ENCODE measurements at places on chromosomes 7 and 10. TPM values are rescaled to one million over a fixed set of nuclear protein-coding genes. Genes with fewer than 3 reads are reported as not detected.

GRCh38 chr7:6392712-6393666, 54.8 kb downstream of the DAGLB start:
- H3K36me3 ChIP-seq, result peaks cover 2% of the 10 kb centered on the region
- no peaks in the 10 kb centered on the region for H3K27me3 ChIP-seq
- H3K4me3 ChIP-seq, result no peak overlapping the region
- H3K27ac ChIP-seq, result peak overlapping the region; percentile 89
- DNase-seq, result peak; percentile 52

- H3K36me3 ChIP-seq, result no peaks in the 10 kb centered on the region
- H3K27me3 ChIP-seq, result no peaks in the 10 kb centered on the region
- no peak overlapping the region for H3K27ac ChIP-seq
- H3K4me3 ChIP-seq, result no peak overlapping the region
These were observed 243.0 kb upstream of the MGMT start for GRCh38 chr10:129224065-129224464.

- no peaks in the 10 kb centered on the region for H3K36me3 ChIP-seq
- DNase-seq, result no peak
- H3K4me3 ChIP-seq, result no peak overlapping the region
- H3K27ac ChIP-seq, result no peak overlapping the region
- H3K4me1 ChIP-seq, result no peaks in the 10 kb centered on the region
These were observed 16.0 kb upstream of the CAMK2B start for GRCh38 chr7:44341401-44341800.

- H3K27me3 ChIP-seq, result peaks cover 3% of the 10 kb centered on the region
- no peak overlapping the region for H3K4me3 ChIP-seq
- no peaks in the 10 kb centered on the region for H3K4me1 ChIP-seq
- DNase-seq, result no peak
- no peak overlapping the region for H3K27ac ChIP-seq
- H3K36me3 ChIP-seq, result no peaks in the 10 kb centered on the region
These were observed 841.6 kb downstream of the CCSER2 start for GRCh38 chr10:85170026-85170425.

- no peaks in the 10 kb centered on the region for H3K4me1 ChIP-seq
- H3K27ac ChIP-seq, result no peak overlapping the region
- H3K36me3 ChIP-seq, result no peaks in the 10 kb centered on the region
- H3K4me3 ChIP-seq, result no peak overlapping the region
- H3K27me3 ChIP-seq, result no peaks in the 10 kb centered on the region
These were observed 4.6 kb upstream of the MYH16 start for GRCh38 chr7:99267841-99268576.

- peaks cover 36% of the 10 kb centered on the region for H3K4me1 ChIP-seq
- DNase-seq, result no peak
- H3K27ac ChIP-seq, result no peak overlapping the region
- H3K4me3 ChIP-seq, result no peak overlapping the region
- H3K27me3 ChIP-seq, result no peaks in the 10 kb centered on the region
- H3K36me3 ChIP-seq, result no peaks in the 10 kb centered on the region
These were observed 212.6 kb downstream of the CACNA2D1 start for GRCh38 chr7:82230811-82231581.

- H3K36me3 ChIP-seq, result no peaks in the 10 kb centered on the region
- H3K27ac ChIP-seq, result no peak overlapping the region
- no peak for DNase-seq
These were observed 393.3 kb downstream of the KCNMA1 start for GRCh38 chr10:77244286-77244685.

GRCh38 chr10:47255866-47256265, 44.1 kb upstream of the GDF10 start:
- no peaks in the 10 kb centered on the region for H3K27me3 ChIP-seq
- H3K27ac ChIP-seq, result no peak overlapping the region
- H3K36me3 ChIP-seq, result no peaks in the 10 kb centered on the region
- no peak overlapping the region for H3K4me3 ChIP-seq
- DNase-seq, result no peak

GRCh38 chr10:6141296-6142151, 52.7 kb downstream of the RBM17 start:
- no peak for DNase-seq
- H3K27ac ChIP-seq, result no peak overlapping the region
- H3K36me3 ChIP-seq, result no peaks in the 10 kb centered on the region
- peak overlapping the region; percentile 38 for H3K4me3 ChIP-seq
- peaks cover 6% of the 10 kb centered on the region for H3K27me3 ChIP-seq

DNA sequence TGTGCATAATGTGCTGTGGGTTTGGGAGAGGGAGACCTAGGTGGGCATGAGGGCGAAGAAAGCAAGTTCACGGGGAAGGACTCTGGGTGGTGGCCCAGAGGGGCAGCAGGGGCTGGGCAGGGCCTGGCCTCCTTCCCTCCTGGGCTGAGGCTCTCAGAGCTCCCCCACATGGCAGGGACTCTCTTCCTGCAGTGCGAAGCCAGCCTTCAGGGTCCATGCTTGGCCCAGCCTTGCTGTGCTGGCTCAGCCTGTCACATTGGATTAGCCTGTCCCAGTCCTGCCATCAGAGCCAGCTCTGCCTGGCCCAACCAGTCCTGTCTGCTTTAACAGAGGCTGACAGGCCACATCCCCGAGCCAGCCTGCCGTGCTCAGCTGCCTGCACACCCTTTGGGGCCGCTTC, 20.4 kb upstream of the ZNF488 start:
- no peak overlapping the region for H3K27ac ChIP-seq
- peaks cover 10% of the 10 kb centered on the region for H3K4me1 ChIP-seq
- H3K4me3 ChIP-seq, result no peak overlapping the region
- no peaks in the 10 kb centered on the region for H3K27me3 ChIP-seq
- DNase-seq, result no peak

GRCh38 chr7:143239813-143240212, 18.0 kb downstream of the TAS2R40 start:
- no peak overlapping the region for H3K4me3 ChIP-seq
- peaks cover 3% of the 10 kb centered on the region for H3K4me1 ChIP-seq
- no peak for DNase-seq
- H3K36me3 ChIP-seq, result no peaks in the 10 kb centered on the region

GRCh38 chr10:43086321-43086942, 9.6 kb downstream of the RET start:
- no peak for DNase-seq
- H3K4me1 ChIP-seq, result no peaks in the 10 kb centered on the region
- no peak overlapping the region for H3K27ac ChIP-seq
- H3K27me3 ChIP-seq, result peaks cover 16% of the 10 kb centered on the region
- H3K36me3 ChIP-seq, result no peaks in the 10 kb centered on the region

DNA sequence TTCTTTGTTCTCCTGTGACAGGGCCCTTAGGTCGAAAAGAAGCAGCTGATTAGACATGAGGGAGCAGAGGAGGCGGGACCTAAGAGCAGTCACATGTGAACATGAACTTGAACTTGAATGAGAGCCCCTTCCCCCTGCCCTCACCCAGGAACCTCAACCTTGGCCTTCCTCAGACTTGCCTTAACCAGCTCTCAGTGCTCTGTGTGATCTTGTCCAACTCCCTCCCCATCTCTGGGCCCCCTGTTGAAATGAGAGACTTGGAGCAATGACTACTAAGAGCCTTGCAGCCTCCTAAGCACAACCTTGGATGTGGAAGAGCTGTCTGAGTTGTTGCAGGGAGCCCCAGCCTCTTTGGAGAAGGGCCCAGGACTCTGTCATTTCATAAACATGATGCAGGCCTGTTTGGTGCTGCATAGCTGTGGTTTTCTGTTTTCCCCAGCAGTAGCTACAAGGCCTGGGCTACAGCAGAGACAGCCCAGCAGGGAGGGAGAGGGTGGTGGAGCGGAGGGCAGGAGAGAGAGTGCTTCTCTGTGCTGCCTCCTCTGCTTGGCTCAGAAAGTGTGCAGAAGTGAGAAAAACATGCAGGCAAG, 123.9 kb upstream of the ZMIZ1 start:
- H3K27me3 ChIP-seq, result no peaks in the 10 kb centered on the region
- no peak overlapping the region for H3K27ac ChIP-seq
- H3K4me3 ChIP-seq, result no peak overlapping the region

GRCh38 chr10:51144161-51144781, 70.0 kb downstream of the PRKG1 start:
- DNase-seq, result no peak
- peak overlapping the region; percentile 31 for H3K27ac ChIP-seq
- no peak overlapping the region for H3K4me3 ChIP-seq
- H3K27me3 ChIP-seq, result no peaks in the 10 kb centered on the region
- peaks cover 62% of the 10 kb centered on the region for H3K4me1 ChIP-seq

DNA sequence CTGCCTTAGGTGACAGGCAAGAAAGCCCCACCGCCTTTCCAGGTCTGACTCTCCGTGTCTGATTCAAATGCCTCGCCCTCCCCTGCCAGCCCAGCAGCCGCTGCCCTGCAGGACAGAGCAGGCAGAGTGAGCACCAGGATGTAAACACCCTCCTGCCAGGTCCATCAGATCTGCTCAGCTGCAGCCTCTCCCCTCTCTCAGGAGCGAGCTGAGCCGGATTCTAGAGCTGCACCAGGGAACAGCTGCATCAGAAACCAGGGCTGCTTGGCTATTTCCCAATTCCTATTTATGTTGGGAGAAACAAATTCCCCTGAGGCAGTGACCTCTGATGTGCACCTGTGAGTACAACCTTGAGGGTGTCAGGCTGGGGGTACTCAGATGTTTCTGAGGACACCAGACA, 121.5 kb upstream of the ZMIZ1 start:
- H3K27ac ChIP-seq, result no peak overlapping the region
- H3K36me3 ChIP-seq, result no peaks in the 10 kb centered on the region
- no peaks in the 10 kb centered on the region for H3K27me3 ChIP-seq
- DNase-seq, result no peak
- no peaks in the 10 kb centered on the region for H3K4me1 ChIP-seq

- no peaks in the 10 kb centered on the region for H3K36me3 ChIP-seq
- H3K4me3 ChIP-seq, result no peak overlapping the region
- DNase-seq, result no peak
- no peaks in the 10 kb centered on the region for H3K4me1 ChIP-seq
These were observed 271.9 kb downstream of the ADARB2 start for GRCh38 chr10:1465418-1465911.

- H3K27ac ChIP-seq, result no peak overlapping the region
- no peaks in the 10 kb centered on the region for H3K36me3 ChIP-seq
- no peak overlapping the region for H3K4me3 ChIP-seq
These were observed 629.8 kb downstream of the ETV1 start for GRCh38 chr7:13359656-13360055.

- no peak overlapping the region for H3K4me3 ChIP-seq
- peak overlapping the region; percentile 87 for H3K27ac ChIP-seq
- no peaks in the 10 kb centered on the region for H3K27me3 ChIP-seq
- no peaks in the 10 kb centered on the region for H3K36me3 ChIP-seq
These were observed 26.9 kb downstream of the NPS start for GRCh38 chr10:127576051-127576450.

- H3K36me3 ChIP-seq, result no peaks in the 10 kb centered on the region
- peak; percentile 21 for DNase-seq
- no peaks in the 10 kb centered on the region for H3K4me1 ChIP-seq
- no peaks in the 10 kb centered on the region for H3K27me3 ChIP-seq
- no peak overlapping the region for H3K27ac ChIP-seq
These were observed 8.9 kb downstream of the FBXL13 start for GRCh38 chr7:103065667-103066066.

DNA sequence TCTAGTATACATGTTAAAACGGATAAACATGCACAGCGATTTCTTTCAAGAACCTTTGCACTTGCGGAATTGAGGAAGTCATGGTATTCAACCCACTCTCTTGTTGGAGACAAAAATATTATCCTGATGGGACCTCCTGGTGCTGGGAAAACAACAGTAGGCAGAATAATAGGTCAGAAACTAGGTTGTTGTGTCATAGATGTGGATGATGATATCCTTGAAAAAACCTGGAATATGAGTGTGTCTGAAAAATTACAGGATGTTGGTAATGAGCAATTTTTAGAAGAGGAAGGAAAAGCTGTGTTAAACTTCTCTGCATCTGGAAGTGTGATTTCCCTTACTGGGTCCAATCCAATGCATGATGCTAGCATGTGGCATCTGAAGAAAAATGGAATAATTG, 6.9 kb downstream of the THNSL1 start:
- H3K27me3 ChIP-seq, result no peaks in the 10 kb centered on the region
- H3K27ac ChIP-seq, result no peak overlapping the region
- H3K4me1 ChIP-seq, result no peaks in the 10 kb centered on the region
- H3K4me3 ChIP-seq, result no peak overlapping the region

- H3K27ac ChIP-seq, result no peak overlapping the region
- DNase-seq, result no peak
- no peaks in the 10 kb centered on the region for H3K27me3 ChIP-seq
- no peaks in the 10 kb centered on the region for H3K4me1 ChIP-seq
These were observed 200.7 kb downstream of the RAMP3 start for GRCh38 chr7:45358287-45358686.

DNA sequence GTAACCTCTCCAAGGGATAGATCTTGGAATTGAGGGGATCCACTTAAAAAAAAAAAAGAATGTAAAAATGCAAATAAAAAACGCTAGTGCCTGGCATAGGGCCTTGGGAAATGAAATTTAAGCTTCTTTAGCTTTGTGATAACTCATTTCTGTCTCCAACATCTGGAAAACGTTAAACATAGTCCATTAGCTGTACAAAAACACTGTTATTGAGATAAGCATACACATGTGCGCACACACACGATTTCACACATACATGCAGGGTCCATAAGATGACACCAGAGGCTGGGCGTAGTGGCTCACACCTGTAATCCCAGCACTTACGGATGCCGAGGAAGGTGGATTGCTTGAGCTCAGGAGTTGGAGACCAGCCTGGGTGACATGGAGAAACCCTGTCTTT, 13.7 kb upstream of the CUL2 start:
- H3K4me1 ChIP-seq, result no peaks in the 10 kb centered on the region
- H3K27me3 ChIP-seq, result no peaks in the 10 kb centered on the region
- no peaks in the 10 kb centered on the region for H3K36me3 ChIP-seq
- H3K4me3 ChIP-seq, result no peak overlapping the region

- H3K4me3 ChIP-seq, result no peak overlapping the region
- H3K36me3 ChIP-seq, result no peaks in the 10 kb centered on the region
- no peaks in the 10 kb centered on the region for H3K27me3 ChIP-seq
- H3K27ac ChIP-seq, result no peak overlapping the region
- DNase-seq, result no peak
- no peaks in the 10 kb centered on the region for H3K4me1 ChIP-seq
These were observed 200.4 kb downstream of the KCND2 start for GRCh38 chr7:120473352-120473751.

GRCh38 chr7:368651-369475, 78.9 kb downstream of the FOXL3 start:
- no peak overlapping the region for H3K27ac ChIP-seq
- no peak for DNase-seq
- no peak overlapping the region for H3K4me3 ChIP-seq
- peaks cover 16% of the 10 kb centered on the region for H3K27me3 ChIP-seq
- H3K4me1 ChIP-seq, result no peaks in the 10 kb centered on the region

Gene PKD2L1
- total RNA-seq, result not detected

Gene MINDY3
- total RNA-seq, result 23.0 TPM

Gene C7orf57
- not detected for total RNA-seq

Gene TMEM139
- 10.7 TPM for total RNA-seq

Gene ADAM22
- total RNA-seq, result 2.1 TPM

Gene RTKN2
- total RNA-seq, result 0.17 TPM

Gene WNT8B
- not detected for total RNA-seq

Gene SORCS1
- 2.1 TPM for total RNA-seq

Gene TDRD1
- total RNA-seq, result 7.0 TPM

Gene FAM131B
- 0.31 TPM for total RNA-seq

Gene IQUB
- 0.66 TPM for total RNA-seq

Gene EBF3
- total RNA-seq, result 8.3 TPM

Gene SCIN
- 0.12 TPM for total RNA-seq

Data from heart right ventricle (tissue), 16 donors.